ENCODE measurements at places on chromosomes 13 and 19.

- DNase-seq: no peak
These were observed 39.9 kb downstream of the FOXO1 start for GRCh38 chr13:40626561-40626960.

GRCh38 chr19:49580264-49581006, at the start of gene NOSIP:
NOSIP (minus strand) TSS chr19:49580556; CDS start chr19:49560691, 19,865 bp downstream.
- DNase-seq: peak; percentile 95

GRCh38 chr19:34284505-34284904, 30.2 kb downstream of the GARRE1 start:
- no peak for DNase-seq

DNA sequence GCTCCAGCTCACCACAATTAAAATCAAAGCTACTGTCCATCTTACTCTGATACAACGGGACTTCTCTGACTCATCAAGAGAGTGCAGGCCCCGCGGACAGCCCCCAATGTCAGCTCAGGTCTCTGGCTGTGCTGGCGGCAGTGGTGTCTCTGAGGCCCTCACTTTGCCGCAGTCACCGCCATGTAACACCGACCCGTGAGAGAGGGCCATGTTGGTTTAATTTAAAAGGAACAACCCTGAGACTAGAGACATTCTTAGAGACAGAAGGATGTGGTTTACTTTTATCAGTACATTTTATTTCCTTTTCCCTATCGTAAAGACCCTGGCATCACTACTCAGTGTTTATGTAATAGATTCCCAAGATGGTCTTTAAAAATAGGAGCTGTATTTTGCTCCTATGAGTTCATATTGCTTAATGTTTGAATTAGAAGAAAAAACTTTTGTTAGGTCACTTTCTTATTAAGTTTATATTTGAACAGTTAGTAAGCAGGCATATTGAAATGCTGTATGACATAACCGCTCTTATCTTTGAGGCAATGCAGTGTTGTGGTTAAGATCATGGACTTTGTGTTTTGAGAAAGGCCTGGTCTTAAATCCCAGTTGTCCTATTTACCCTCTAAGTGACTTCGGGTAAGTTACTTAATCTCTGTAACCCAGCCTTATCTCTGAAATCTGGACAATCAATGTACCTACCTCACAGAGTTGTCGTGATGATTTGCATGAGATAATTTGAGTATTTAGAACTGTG, 23.4 kb downstream of the DGKH start:
- no peak for DNase-seq

- no peak for DNase-seq
These were observed 8.1 kb upstream of the CSNK1A1L start for GRCh38 chr13:37113534-37113933.

GRCh38 chr19:55579766-55580621, 654 bp downstream of the ZNF579 start:
- peak; percentile 36 for DNase-seq

- no peak for DNase-seq
These were observed 8.1 kb downstream of the RPS9 start for GRCh38 chr19:54208784-54209057.

GRCh38 chr13:36212789-36213188, 1.6 kb downstream of the SOHLH2 start:
- no peak for DNase-seq

DNA sequence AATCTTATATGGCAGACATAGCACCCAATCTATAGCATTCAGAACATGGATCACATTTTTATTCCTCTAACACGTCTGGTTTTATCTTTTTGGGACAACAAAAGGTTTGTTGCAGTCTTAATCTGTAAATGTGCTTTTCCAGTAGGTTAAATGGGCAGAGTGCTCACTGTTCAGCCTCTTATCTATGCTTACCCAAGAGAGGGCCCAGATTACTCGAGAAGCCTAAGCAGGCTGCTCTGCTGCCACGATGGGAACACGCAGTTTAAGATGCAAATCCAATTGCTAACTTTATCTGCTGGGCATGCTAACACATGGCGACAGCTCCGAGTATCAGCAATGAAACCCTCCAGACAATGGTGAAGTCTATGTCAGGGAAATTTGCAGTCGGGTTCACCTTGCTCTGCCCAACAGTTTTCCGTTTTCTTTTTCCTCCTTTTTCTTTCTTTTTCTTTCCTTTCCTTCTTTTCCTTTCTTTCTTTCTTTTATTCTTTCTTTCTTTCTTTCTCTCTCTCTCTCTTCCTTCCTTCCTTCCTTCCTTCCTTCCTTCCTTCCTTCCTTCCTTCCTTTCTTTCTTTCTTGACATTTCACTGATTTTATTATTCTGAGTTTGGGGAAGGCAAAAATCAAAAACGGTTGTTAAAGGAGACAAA, 115.3 kb downstream of the RBM26 start:
- no peak for DNase-seq

GRCh38 chr13:101706651-101707050, 254.2 kb downstream of the ITGBL1 start:
- peak; percentile 90 for DNase-seq

DNA sequence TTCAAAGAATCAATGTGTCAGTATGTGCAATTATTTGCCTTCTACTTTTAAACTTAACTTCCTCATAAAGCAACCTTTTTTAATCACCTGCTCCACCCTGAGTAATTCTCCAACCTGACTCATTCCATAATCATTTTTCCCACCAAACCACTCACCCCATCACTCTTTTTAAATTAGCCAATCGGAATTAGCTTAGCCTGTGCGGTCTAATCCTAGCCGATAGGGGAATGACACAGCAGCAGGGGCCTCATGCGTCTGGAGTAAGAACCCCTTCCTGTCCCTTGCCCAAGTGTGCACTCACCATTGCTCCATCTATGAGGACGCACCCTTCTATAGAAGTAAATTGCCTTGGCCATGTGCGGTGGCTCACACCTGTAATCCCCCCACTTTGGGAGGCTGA, 27.4 kb upstream of the ZNF83 start:
- no peak for DNase-seq

DNA sequence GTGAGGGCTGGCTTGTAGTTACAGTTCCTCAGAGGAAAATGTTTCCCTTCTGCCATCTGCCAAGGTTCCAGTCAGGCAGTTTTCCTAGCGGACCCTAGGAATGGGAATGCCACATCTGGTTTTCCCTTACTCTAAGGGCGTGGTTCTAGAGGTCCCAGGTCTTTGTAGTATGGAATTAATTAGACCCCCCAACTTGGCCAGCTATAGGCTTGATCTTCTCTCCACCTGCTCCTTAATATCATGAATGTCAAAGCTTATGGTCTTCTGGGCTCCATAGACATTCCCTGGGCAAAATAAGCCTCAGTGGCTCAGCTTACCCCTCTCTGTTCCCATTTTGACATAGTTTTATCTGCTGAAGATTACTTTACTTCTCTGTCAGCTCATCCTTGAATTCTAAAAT, 70.0 kb downstream of the ZNF568 start:
- DNase-seq: no peak

DNA sequence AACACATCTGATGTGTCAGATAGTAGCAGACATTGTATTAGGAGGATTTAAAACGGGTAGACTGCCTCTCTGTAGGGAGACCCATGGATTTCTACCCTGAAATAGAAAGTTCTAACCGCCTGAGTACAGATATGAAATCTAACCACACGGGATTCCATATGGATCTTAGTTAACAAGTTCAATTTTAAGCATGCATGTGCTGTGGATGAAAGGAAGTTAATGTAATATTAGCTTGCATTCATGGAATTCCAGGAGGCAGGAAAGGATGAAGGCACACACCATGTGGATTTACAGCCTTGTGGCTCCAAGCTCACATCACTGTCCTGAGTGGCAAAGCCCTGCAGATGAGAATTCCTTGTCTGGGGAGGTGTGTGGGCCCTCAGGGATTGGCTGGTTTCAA, 120.6 kb upstream of the IRS2 start:
- DNase-seq: no peak

DNA sequence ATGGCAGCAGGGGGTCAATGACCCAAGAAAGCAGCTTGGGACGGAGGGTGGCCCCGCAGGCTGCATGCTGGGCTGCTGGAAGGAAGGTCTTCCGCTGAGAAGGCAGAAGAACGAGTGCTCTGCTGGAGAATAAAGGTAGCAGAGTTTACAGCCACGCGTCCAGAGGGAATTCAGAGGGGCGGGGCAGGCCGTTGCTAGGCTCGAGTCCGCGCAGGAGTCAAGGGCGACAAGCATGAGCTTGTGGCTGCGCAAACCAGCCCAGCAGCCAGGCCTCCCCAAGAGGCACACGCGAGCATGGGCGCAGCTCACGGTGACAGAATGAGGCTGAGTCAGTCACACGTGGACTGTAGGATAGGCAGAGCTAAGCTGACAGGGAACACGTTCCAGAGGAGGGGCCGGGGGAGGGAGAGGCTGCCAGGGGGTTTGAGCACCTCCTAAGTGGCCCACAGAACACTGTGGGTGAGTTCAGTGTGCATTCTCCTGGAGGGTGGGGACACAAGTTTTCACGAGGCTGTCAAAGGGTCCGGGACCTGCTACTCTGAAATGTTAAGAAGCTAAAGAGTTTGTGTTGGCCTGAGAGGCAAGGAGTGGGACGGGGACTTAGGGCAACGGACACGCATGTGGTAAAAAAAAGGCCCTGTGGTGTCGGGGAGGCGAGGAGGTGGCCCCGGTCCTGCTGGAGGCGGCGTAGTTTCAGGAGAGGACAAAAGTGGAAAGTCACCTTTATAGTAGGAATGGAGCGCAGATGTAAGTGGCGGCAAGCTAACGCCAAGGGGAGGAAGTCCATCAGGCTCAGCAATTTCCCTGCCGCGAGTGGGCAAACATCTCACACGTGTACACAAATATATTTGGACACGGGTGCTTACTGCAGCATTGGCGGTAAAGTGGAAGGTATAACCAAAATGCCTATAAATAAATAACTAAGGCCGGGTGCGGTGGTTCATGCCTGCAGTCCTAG, 17.7 kb downstream of the RFX2 start:
- peak; percentile 91 for DNase-seq

- DNase-seq: no peak
These were observed 40.8 kb downstream of the UNC13A start for GRCh38 chr19:17647071-17648020.

GRCh38 chr19:31448221-31448657, 99.0 kb upstream of the TSHZ3 start:
- peak; percentile 91 for DNase-seq

GRCh38 chr13:40488869-40489391, 177.5 kb downstream of the FOXO1 start:
- no peak for DNase-seq

All from AG20443 (cell line).